ENCODE measurements at places on chromosomes 1 and 21.

GRCh38 chr1:155197901-155198546, 9.7 kb downstream of the THBS3 start:
- DNase-seq, result no peak

- DNase-seq, result no peak
Measured at GRCh38 chr1:240496941-240497340, 115.0 kb downstream of the GREM2 start.

GRCh38 chr1:64215576-64215975, 12.2 kb downstream of the UBE2U start:
- no peak for DNase-seq

DNA sequence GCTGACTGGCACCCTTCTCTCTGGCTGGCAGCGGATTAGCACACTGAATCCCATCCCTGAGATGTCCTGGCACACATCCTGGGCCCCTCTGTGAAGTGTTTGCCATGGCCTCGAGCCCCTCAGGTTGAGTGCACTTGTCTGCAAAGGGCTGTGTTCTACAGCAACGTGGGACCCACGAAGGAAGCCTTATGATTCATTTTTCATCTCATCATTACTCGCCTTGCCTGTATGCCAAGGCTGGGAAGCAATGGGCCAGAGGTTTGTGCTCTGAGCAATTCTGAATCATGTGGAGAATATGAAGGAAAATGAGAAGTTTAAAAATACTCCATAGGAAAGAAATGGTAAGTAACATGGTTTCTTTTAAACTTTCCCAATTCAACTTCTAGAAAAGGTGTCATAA, 124.8 kb upstream of the LMO4 start:
- DNase-seq, result peak; percentile 67

DNA sequence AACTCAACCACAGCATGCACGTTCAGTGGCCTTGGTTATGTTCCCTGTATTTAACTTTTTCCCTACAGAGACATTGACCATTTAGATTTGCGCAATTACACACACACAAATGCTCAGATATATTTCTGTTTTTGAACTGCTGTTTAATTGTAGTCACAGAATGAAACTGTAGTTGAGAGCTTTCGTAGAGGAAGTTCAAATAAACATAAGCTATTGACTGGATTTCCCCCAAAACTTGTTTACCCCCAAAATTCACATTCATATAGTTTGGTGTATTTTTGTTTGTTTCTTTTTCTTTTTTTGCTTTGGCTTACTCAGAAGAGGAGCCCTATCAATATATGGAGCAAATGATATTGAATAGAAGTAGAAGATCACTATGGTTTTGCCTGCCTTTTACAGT, 921.0 kb downstream of the ADGRL2 start:
- no peak for DNase-seq

GRCh38 chr1:55569417-55569816, 354.3 kb upstream of the USP24 start:
- DNase-seq, result no peak

DNA sequence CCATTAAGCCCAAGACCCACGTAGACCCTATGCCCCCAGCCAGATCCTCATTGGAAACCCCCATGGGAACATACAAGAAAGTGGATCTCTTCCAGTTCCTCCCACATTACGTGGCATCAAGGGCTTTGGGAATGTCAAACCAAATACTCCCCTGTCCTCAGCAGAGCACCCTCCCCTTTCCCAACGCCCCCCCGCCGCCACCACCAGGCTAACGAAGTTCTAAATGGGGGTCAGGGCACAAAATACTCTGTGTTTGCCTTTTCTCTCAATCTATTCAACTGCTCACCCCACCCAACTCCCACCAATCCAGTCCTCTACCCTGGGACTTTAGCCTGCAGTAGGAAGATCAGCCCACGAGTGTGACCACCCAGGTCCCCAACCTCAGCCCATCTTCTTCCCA, 24.5 kb downstream of the NEK2 start:
- no peak for DNase-seq

DNA sequence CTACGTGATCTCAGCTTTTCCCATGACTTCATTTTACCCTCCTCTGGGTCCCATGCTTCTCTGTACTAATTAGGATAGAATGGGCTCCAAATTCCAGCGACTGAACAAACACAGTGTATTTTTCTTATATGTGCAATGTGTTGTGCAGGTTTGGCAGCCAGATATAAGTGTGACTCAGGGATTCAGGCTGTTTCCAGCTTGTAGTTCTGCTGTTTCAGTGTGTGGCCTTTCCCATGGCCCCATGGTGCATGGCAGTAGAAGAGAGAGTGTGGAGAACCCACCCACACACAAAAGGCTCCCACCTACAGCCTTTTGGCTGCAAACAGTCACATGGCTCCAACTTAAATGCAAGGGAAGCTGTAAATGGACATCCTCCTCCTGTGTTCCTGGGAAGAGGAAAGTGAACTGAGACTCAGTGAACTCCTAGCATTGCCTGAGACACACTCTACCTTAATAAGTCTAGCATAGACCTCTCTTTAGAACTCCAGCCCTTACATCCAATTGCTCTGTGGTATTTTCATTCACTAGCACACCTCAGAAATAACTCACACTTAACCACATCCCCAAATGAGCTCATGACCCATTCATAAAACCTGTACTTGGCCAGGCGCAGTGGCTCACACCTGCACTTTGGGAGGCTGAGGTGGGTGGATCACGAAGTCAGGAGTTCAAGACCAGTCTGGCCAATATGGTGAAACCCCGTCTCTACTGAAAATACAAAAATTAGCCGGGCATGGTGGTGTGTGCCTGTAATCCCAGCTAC, 58.7 kb downstream of the KIAA0040 start:
- DNase-seq, result no peak

GRCh38 chr1:35866991-35867390, 16.0 kb upstream of the AGO1 start:
- DNase-seq, result no peak

DNA sequence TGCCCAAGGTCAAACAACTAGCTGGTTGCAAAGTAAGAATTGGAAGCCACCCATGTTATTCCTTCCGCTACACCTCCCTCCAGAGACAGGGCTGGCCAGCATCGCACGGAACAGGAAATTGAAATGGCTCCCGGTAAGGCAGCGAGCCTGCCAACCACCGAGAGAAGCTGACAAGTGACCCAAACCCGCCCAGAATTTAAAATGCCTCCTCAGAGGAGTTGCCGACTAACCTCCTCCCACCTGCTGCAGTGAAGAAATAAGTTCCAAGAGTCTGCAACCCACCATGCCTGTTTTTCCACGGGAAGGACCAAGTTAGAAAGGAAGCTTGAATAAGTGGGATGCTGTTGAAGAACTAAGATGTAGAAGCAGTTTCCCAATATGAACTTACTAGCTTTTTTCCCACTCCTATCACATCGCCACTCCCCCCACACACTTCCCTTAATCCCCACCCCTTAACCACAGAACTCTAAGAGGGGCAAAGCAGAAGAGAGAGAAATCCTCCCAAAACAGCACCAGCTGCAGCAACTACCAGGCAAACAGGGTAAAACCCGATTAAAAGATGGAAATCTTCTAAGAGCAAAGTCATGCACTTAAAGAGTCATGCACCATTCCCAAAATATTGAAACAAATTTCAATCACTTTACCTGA, 78.6 kb downstream of the TIAM1 start:
- DNase-seq, result no peak

DNA sequence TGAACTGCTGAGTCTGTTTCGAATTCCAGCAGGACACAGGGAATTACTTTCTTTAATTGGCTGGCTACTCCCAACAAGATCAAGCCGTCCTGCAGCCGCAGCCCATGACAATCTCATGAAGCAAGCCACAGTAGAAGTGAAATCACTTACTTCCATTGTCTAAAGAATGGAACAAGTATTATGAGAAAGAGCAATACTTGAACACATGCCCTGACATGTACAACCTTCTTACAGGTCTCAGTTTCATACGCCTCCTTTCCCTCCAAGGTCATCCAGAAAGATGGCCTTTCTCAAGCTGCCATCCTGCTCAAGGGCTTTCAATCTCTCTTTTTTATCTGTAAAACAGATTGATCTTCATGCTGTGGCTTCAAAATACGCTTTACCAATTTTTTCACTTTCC, 85.1 kb downstream of the PCSK9 start:
- DNase-seq, result no peak

- DNase-seq, result no peak
Measured at GRCh38 chr1:22412932-22413727, 38.5 kb upstream of the ZBTB40 start.

- no peak for DNase-seq
Measured at GRCh38 chr1:108624069-108624468, 36.8 kb downstream of the HENMT1 start.

GRCh38 chr1:38541223-38541622, 318.3 kb downstream of the RRAGC start:
- no peak for DNase-seq

- DNase-seq, result no peak
Measured at GRCh38 chr1:238589843-238590435, 699.2 kb upstream of the ZP4 start.

GRCh38 chr1:152757747-152758146, at the start of gene KPRP:
Gene KPRP, plus strand, starts transcription at chr1:152758025. Its CDS starts 1,564 bp downstream, at chr1:152759589.
- DNase-seq, result no peak

DNA sequence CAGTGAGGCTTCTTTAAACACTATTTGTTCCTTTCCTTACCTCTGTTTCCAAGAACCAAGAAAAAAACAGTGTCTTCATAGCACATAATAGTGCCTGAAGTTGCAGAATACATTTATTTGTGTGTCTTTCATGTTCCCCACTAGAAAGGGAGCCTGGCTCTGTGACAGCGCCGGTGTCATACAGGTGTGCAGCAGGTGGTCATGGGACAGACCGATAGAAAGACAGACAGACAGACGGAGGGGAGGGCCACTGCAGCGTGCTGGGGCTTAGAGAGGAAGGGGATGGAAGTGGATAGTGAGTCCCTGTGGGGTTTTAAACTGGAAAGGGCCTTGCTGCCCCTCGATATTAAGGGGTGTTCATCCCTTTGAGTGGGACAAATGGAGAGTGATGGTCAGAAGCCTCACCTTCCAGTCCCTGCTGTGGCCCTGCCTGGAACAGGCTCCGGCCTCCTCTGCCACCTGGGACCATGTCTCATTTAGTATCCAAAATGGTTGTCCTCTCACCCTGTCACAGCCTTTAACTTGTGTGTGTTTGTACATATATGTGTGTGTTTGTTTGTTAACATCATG, 152.9 kb downstream of the PGBD5 start:
- no peak for DNase-seq

GRCh38 chr1:193179094-193179493, 7.3 kb downstream of the B3GALT2 start:
- no peak for DNase-seq

DNA sequence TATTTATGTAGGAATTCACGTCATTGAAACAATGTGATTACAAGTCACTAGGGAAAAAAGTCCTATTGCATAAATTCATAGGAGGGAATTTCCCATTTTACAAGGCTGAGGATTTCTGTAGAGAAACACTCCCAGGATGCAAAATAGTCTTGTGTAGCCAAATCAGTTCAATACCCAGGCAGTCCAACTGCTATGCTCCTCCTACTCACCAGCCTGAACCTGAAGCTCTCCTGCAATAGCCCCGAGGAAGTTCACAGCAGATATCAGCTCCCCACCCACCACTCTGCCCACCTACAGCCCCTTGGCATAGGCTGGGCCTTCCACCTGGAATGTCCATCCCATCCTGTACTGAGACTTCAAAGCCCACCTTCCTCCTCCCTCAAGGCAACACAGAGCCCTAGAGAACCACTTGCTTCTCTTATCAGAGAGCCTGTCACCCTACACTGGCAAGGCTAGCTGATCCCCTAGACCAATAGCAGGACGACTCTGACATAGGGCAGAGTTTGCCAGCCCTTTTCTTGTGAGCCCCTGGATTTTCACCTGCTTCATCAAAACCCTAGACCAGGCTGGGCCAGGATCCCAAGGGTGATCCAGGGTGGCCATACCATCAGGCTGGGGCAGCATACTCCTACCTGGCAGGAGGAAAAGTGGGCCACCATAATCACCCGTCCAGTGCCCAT, 1.5 kb downstream of the LSS start:
- peak; percentile 54 for DNase-seq

DNA sequence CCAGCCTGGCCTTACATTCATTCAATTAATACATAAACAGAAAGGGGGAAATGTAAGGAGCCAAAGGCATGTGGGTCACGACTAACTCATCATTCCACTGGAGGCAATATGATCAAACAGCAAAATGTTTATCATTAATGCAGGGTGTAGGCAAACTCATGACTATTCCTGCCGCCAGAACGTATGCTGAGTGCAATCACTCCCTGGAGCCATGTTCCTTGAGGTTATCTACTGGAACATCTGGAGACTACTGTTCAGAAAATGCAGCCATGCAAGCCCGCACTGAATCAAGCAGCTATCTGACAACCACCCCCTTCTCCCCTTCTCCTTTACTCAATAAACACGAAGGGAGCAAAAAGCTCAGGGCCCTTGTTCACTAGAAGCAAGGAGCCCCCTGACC, 267.6 kb downstream of the COL11A1 start:
- DNase-seq, result no peak

DNA sequence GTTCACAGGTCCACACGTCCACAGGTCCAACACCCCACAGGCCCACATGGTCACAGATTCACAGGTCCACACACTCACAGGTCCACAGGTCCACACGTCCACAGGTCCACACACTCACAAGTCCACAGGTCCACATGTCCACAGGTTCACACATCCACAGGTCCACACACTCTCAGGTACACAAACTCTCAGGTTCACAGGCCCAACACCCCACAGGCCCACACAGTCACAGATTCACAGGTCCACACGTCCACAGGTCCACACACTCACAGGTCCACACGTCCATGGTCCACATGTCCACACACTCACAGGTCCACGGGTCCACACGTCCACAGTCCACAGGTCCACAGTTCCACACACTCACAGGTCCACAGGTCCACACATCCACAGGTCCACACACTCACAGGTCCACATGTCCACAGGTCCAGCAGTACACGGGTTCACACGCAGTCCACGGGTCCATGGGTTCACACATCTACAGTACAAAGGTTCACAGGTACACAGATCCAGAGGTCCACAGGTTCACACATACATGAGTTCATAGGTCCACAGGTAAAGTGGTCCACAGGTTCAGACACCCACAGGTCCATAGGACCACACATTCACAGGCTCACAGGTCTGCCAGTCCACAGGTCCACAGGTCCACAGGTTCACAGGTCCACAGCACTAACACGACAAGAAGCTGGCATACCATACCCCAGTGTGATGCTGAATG, 39.3 kb upstream of the COL6A2 start:
- no peak for DNase-seq

GRCh38 chr1:196464480-196464941, 143.7 kb downstream of the KCNT2 start:
- DNase-seq, result peak; percentile 51

GRCh38 chr1:30911059-30911954, 2.7 kb upstream of the SDC3 start:
- DNase-seq, result peak; percentile 61

GRCh38 chr1:40421431-40422384, 28.6 kb upstream of the ZFP69B start:
- DNase-seq, result no peak

GRCh38 chr1:223102797-223103533, 40.1 kb downstream of the TLR5 start:
- DNase-seq, result no peak

GRCh38 chr1:89259283-89259971, 13.2 kb downstream of the GBP5 start:
- DNase-seq, result no peak

Measured in NCI-H226 (cell line).